ENCODE measurements at places on chromosomes 1 and 21. TPM values are rescaled to one million over a fixed set of nuclear protein-coding genes. Genes with fewer than 3 reads are reported as not detected.

- no peak for DNase-seq
Observed at GRCh38 chr1:229229137-229229720, 41.7 kb upstream of the RAB4A start.

DNA sequence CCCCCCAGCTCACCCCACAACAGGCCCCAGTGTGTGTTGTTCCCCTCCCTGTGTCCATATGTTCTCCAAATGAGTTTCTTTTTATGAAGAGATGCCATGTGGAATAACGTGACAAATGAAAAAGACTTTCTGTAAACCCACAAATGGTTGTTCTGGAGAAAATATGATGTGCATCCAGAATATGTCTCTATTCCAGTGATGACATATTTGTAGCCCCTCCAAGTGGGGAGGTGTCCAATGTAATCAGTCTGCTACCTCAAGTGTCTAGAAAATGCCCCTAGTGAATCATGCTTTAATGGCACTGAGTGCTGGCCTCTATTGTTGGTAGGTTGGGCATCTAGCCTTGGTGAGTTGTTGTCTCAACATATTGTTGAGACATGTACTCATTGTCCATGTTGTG lies 179.6 kb downstream of the KCNK2 start:
- DNase-seq = no peak

GRCh38 chr1:110765640-110766335 lies 91.0 kb upstream of the KCNA3 start:
- DNase-seq = no peak

DNA sequence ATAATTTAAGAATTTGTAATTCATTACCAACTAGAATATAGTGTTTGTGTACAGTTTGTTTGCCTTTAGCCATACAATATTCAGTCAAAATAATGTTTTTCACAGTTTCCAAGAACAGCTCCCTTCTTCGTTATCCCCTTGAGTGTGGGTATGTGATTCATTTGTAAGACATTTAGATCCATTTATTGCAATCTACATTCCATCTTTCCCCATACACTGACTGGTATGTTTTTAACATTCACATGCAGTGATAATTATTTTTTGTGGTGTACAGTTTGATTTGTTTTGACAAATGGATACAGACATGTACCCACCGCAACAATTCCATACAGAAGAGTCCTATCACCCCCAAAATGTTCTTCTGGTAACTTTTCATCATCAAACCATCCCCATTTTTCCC lies 589.1 kb upstream of the ADAMTS5 start:
- no peak for DNase-seq

DNA sequence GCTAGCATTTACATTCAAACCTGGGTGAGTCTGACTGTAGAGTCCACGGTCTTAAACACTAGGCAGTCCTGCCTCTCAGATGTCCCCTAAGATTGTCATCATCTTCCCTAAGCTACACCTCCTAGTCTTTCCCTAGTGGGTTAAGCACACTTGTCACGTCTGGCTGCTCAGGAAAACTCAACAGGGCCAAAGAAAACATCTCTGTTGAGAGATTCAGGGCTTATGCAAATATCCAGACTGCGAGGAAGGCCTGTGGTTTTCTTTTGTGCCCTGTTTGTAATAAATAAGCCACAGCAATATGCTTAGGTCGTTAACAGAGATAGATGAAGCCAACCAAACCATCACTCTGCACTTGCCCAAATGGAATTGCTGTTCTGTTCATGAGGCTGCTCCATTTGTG lies 472.6 kb upstream of the DEPDC1 start:
- no peak for DNase-seq

GRCh38 chr1:222844411-222844779 lies 29.6 kb downstream of the DISP1 start:
- DNase-seq = no peak

GRCh38 chr1:232667094-232667777 lies 37.3 kb upstream of the SIPA1L2 start:
- DNase-seq = no peak

Gene IVL
- polyA plus RNA-seq = 0.06 TPM

Gene CFAP74
- not detected for polyA plus RNA-seq
